Spinal cord (tissue), 10 donors: ENCODE measurements at places on chromosomes 1 and 21.

DNA sequence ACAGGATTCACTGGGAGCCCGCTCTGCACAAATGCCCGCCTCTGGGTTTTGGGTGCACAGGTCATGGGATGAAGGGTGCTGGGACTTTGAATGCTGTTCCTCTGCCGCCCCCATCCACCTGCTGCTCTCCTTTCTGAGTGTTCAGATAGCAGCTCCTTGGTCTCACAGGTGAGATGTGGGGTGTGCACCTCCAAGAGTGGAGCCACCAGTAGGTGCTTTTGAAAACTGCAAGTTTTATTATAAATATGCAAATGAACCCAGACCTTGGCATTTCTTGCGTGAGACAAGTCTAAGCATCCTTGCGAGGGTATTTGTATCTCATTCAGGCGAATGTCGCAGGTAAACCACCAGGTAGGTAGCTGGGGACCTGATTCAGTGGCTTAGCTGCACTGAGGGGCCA lies 30.2 kb downstream of the OBSCN start:
- DNase-seq, result no peak

DNA sequence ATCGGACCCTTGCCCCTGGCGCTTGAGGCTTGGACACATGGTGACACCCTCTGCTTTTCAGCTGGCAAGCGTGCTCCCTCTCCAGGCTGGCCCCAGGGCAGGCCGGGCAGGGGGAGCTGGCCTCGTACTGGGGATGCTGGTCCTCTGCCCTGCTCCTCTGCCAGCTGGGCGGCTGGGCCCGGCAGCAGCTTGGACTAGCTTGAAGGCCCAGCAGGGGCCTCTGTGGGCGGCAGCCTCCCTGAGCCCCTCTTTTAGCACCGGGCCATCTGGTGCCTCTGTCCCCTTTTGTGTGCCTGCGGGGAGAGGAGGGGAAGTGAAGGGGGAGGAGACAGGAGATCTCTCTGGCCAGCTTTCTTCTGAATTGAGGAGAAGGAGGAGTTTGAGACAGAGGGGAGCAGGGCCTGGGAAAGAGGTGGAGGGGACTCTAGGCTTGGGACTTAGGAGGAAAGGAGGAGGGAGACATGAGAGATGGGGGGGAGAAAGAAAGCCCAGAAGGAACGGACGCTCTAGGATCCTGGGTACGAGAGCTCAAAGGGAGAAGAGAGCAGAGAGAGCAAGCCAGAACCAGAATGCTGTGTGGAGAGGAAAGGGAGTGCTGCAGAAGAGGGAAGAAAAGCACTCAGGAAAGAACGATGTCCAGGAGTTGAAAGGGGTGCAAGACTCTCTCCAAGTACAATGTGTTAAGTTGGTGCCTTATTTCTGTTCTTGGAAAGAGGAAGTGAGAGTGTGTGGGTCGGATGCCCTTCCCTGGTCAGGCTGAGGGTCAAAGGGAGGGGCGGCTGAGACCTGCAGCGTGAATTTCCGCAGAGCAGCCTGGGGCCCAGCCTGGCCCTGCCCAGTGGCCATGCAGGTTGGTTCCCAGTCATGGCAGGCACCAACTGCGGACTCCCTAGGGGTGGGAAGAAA lies 40.3 kb downstream of the IER5 start:
- no peak for DNase-seq

DNA sequence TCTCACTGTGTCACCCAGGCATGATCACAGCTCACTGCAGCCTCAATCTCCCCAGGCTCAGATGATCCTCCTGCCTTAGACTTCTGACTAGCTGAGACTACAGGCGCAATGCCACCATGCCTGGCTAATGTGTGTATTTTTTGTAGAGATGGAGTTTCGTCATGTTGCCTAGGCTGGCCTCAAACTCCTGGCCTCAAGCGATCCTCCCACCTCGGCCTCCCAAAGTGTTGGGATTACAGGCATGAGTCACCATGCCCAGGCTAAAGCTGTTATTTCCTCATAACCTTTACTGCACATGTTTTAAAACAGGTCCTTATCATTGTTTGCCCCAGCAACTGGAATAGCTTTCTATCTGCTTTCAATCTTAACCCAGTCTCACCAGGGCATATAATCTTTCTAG lies 2.9 kb downstream of the SARS1 start:
- no peak for DNase-seq

GRCh38 chr1:219227360-219228057 lies 53.8 kb downstream of the LYPLAL1 start:
- no peak for DNase-seq

GRCh38 chr1:89633800-89634625 lies 1.1 kb downstream of the LRRC8C start:
- DNase-seq, result peak; percentile 58

DNA sequence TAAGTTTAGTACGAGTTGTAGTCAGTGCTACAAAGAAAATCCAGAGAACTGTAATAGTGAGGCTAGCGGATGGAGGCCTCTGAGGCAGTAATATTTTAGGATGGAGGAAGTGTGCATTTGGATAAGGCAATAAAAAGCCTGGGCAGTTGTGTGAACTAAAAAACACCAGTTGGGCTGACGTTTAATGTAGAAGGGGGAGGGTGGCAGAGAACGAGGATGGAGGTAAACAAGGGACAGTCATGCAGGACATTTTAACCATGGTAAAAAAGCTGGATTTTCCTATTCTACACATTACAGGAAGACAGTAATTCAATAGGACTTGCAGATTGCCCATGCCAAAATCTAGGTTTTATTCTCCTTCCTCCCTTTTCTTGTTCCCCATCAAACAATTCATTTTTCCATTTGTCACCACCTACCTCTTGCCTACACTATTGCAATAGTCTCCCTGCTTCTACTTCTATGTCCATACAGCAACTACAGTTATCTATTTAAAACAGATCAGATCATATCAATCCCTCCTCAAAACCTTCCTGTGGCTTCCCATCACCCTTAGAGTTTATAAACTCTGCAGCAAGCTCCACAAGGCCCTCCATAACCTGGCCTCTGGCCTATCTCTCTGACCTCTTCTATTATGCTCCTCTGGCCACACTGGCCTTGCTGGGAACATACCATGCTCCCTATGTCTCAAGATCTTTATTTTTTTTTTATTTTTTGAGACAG lies 27.7 kb downstream of the ERO1B start:
- no peak for DNase-seq
